Left lung (tissue), 14 donors: ENCODE measurements at places on chromosomes 7 and 10.

DNA sequence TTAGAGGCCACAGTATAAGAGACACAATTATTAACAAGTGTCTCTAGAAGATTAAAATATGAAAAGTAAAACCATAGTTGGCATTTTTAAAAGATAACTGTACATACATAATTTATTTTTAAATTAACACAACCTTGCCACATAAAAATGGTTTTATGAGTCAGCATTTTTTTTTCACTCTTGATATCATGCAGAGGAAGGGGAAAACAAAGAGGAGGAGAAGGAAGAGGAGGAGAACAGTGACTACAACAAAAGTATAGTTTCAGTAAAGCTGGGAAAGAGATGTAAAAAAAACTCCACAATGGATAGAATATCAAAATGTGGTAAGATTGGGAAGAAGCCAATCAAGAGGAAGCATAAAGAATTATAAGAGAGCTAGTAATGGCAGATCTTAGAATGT is 34.0 kb downstream of the CH25H start:
- H3K27ac ChIP-seq: no peak overlapping the region
- no peak for DNase-seq
- no peak overlapping the region for H3K4me3 ChIP-seq
- H3K27me3 ChIP-seq: no peaks in the 10 kb centered on the region
- H3K4me1 ChIP-seq: no peaks in the 10 kb centered on the region
- no peaks in the 10 kb centered on the region for H3K36me3 ChIP-seq

- H3K27me3 ChIP-seq: no peaks in the 10 kb centered on the region
- no peak for DNase-seq
- no peaks in the 10 kb centered on the region for H3K36me3 ChIP-seq
- H3K27ac ChIP-seq: no peak overlapping the region
- no peaks in the 10 kb centered on the region for H3K4me1 ChIP-seq
- no peak overlapping the region for H3K4me3 ChIP-seq
Measured at GRCh38 chr10:25556457-25556856, 377.6 kb upstream of the MYO3A start.

DNA sequence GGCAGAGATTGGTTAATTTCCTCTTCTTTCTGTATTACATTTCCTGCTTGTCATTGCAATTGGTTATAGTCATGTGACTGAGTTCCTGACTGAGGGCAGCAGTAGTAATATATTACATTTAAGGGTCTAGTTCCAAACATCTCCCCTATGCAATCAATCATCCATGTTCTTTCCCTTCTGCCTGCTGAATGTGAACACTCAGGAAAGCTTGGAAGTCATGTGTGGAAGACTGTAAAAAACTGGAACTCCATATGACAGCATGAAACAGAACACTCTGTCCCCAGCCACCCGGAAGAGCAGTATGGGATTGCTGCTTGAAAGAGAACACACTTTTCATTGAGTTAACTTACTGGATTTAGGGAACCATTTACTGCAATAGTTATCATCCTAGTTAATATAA is 459.7 kb upstream of the SEMA3A start:
- H3K4me1 ChIP-seq: no peaks in the 10 kb centered on the region
- H3K27ac ChIP-seq: no peak overlapping the region
- no peaks in the 10 kb centered on the region for H3K27me3 ChIP-seq

DNA sequence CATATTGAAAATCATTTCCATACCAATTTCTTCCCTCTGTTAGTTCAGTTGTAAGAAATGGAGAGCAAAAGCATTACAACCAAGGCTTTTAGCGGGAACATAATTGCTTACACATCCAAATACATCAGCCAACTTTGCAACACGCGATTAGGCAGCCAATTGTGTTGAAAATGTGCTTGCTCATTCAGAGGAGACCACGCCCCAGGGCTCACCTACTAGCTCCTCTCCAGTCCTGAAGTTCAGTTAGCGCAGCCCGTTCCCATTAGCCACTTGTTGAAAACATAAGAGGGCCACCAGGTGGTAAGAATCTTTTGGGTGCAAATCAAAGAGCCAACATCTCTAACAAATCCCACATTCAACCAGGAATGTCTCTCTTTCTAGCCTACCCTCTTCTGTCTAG is 213.2 kb upstream of the MDFIC start:
- H3K27ac ChIP-seq: no peak overlapping the region
- H3K4me3 ChIP-seq: no peak overlapping the region
- no peaks in the 10 kb centered on the region for H3K36me3 ChIP-seq

GRCh38 chr7:69208276-69208675 is 390.0 kb upstream of the AUTS2 start:
- H3K4me3 ChIP-seq: no peak overlapping the region
- H3K4me1 ChIP-seq: no peaks in the 10 kb centered on the region
- no peak overlapping the region for H3K27ac ChIP-seq
- no peaks in the 10 kb centered on the region for H3K27me3 ChIP-seq
- no peaks in the 10 kb centered on the region for H3K36me3 ChIP-seq
- DNase-seq: no peak

- H3K4me1 ChIP-seq: no peaks in the 10 kb centered on the region
- H3K27me3 ChIP-seq: no peaks in the 10 kb centered on the region
- no peak overlapping the region for H3K27ac ChIP-seq
- DNase-seq: no peak
- H3K4me3 ChIP-seq: no peak overlapping the region
Measured at GRCh38 chr10:77702166-77702565, 64.6 kb upstream of the KCNMA1 start.

- H3K4me3 ChIP-seq: no peak overlapping the region
- DNase-seq: no peak
- no peak overlapping the region for H3K27ac ChIP-seq
- H3K27me3 ChIP-seq: no peaks in the 10 kb centered on the region
- no peaks in the 10 kb centered on the region for H3K36me3 ChIP-seq
- no peaks in the 10 kb centered on the region for H3K4me1 ChIP-seq
Measured at GRCh38 chr10:76352300-76352699, 920.9 kb downstream of the LRMDA start.

DNA sequence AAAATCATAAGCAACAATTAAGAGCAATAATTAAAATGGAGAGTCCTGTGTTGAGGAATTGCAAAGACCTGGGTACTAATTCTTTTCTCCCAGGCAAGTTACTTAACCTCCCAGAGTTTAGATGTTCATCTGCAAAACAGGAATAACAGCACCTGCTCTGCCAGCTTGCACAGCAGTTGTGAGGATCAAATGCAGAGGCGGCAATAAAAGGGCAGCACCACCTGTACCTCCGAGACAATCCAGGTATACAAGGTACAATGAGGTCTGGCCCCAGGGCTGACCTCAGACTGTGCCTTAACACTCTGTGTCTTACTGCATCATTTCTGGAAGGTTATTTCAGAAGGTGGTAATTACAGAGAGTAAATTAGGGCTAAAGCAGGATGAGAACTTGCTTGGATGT is 14.5 kb upstream of the FAM204A start:
- DNase-seq: no peak
- H3K4me1 ChIP-seq: no peaks in the 10 kb centered on the region
- H3K36me3 ChIP-seq: no peaks in the 10 kb centered on the region
- no peak overlapping the region for H3K27ac ChIP-seq
- no peak overlapping the region for H3K4me3 ChIP-seq
